Epithelial cell of umbilical artery (primary cell): ENCODE measurements at places on chromosomes 5 and 9. TPM values are rescaled to one million over a fixed set of nuclear protein-coding genes. Genes with fewer than 3 reads are reported as not detected.

The CAPSL gene
- total RNA-seq = not detected in 2 replicates

The F2RL2 gene
- 0.65 and 2.3 TPM in 2 replicates for total RNA-seq

The FAM78A gene
- total RNA-seq = 1.9 and 6.8 TPM in 2 replicates

The PCDHGA10 gene
- 2.3 TPM in 2 replicates for total RNA-seq

The STK10 gene
- total RNA-seq = 24.7 and 35.0 TPM in 2 replicates

The STOM gene
- total RNA-seq = 116 and 266 TPM in 2 replicates

The TRPM3 gene
- total RNA-seq = 0.46 and 1.6 TPM in 2 replicates

The LRRC26 gene
- total RNA-seq = not detected in 2 replicates

The LEAP2 gene
- total RNA-seq = not detected in 2 replicates

The NOXA1 gene
- 0.46 and 0.65 TPM in 2 replicates for total RNA-seq
